ENCODE measurements at places on chromosomes 6 and 20.

GRCh38 chr6:149089510-149089909 is 228.0 kb upstream of the TAB2 start:
- no peak for DNase-seq

DNA sequence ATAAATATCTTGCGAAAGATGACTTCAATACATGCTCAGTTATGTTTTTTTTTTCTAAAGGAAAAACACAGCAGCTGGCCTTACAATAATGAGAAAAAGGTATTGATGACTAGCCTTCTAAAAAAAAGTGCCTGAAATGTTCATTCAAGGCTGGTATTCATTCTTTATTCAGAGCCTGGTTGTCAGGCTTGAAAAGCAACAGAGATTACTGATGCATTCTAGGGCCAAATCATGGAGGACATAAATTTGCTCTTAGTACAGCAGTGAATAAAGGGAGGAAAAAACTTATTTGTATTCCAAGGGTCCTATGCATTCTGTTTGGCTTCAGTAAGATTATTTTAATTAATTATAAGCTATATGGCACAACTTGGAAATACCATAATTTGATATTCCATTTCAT is 83.5 kb downstream of the WASF1 start:
- DNase-seq: no peak

GRCh38 chr6:18990059-18990978 is 603.2 kb downstream of the RNF144B start:
- DNase-seq: no peak

- DNase-seq: no peak
Observed at GRCh38 chr6:53369876-53370515, 21.2 kb upstream of the ELOVL5 start.

GRCh38 chr20:63580796-63581461 is 6.9 kb upstream of the HELZ2 start:
- peak; percentile 40 for DNase-seq

GRCh38 chr6:156131221-156131903 is 645.8 kb upstream of the ARID1B start:
- no peak for DNase-seq

DNA sequence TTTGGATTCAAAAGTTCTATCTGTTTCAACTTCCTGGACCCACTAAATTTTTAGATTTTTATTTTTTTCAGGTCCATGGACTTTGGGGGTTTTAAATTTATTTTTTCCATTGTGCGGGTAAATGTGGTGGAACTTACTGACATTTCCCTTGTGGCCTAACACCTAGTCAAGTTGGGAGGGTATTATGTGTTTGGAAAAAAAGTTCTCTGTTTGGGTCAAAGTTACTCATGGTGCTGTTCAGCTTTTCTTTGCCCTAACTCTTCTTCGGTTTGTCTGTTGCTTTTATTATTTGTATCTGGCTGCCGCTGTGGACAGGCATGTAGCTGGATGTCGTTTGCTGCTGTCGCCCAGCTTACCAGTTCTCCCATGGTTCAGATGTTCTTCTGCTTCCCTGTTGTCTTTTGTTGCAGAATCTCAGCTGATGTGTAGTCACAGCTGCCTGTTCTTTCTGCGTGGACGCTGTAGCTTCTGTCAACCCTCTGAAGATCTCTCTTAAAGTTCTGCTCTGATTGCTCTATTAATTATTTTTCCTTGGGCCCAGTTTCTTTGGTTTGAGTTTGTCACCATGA is 7.9 kb downstream of the IGF2R start:
- DNase-seq: no peak

GRCh38 chr20:63434599-63435378 is 37.7 kb downstream of the KCNQ2 start:
- peak; percentile 54 for DNase-seq

DNA sequence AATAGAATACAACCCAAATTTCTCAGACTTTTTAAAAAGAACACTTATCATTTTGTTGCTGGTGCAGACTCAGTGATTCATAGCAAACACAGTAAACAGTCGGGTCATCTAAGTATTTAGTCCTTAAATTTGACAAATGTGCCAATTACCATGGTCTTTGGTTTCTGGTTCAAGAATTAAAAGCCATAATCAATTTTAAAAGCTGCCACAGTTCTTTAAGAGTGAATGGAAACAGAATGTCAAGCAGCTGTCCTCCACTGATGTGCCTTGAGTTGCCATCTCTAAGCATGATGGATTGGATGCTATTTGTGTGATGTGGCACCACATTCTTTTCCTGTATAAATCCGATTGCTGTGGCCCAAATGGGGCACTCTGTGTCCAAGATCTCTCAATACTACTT is 67.2 kb upstream of the MLIP start:
- no peak for DNase-seq

GRCh38 chr6:50185006-50185405 is 135.3 kb upstream of the DEFB112 start:
- no peak for DNase-seq

- no peak for DNase-seq
Observed at GRCh38 chr6:79841577-79842375, 105.6 kb downstream of the ELOVL4 start.

GRCh38 chr20:36541227-36541767 is at the start of gene MYL9:
Gene MYL9 (plus strand): TSS chr20:36541519. CDS start chr20:36544885, 3,366 bp downstream.
- no peak for DNase-seq

DNA sequence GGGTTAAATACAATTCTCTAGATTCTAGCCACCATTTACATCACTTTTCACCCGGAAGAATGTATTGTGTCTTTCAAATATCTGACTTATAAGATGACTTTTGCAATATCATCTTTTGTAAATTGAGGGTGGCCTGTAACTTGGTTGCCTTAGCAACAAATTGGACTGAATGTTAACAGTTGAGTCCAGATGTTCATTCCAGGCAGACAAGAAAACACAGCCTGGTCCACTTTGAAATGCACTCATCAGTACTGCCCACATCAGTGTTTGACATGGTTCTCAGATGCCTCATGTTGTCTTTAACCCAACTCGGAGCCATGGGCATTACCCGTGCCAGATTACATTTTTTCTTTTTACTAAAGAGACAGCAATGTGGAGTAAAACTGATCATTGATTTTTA is 781.6 kb upstream of the CHD6 start:
- no peak for DNase-seq

- DNase-seq: no peak
Observed at GRCh38 chr6:152318278-152318677, 318.9 kb downstream of the SYNE1 start.

GRCh38 chr20:54172532-54172855 is 1.3 kb downstream of the CYP24A1 start:
- DNase-seq: no peak

GRCh38 chr6:1403851-1404712 is 14.7 kb downstream of the FOXF2 start:
- no peak for DNase-seq

GRCh38 chr6:2181567-2181966 is 63.8 kb downstream of the GMDS start:
- no peak for DNase-seq

- no peak for DNase-seq
Observed at GRCh38 chr6:6052216-6052615, 45.5 kb upstream of the NRN1 start.

- DNase-seq: no peak
Observed at GRCh38 chr6:46893648-46894047, 28.1 kb downstream of the ADGRF5 start.

DNA sequence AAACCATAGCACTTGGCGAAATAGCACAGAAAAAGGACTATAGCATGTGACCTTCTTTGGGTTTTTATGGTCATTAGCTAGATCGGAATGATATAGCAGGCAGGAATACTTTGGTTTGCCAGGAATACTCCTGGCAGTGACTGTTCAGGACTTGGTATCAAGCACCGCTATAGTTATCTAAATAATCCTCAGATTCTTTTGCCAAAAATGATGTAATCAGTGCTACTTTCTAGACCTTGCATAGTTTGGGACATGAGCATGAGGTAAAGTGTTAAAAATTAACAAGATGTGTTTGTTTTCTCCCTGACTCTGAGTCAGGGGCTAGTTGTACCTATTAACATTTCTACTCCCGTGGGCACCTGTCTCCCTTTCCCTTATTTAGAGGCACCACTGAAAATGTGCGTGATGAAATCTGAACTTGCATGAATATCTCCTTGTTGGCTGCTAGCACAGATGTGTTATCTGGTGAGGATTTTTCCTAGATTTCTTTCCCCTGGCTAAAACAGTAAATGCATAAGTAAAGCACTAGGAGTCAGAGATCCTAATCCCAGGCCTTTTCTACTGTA is 511.0 kb downstream of the CDKAL1 start:
- no peak for DNase-seq

GRCh38 chr6:66499851-66500250 is 792.8 kb upstream of the EYS start:
- no peak for DNase-seq

DNA sequence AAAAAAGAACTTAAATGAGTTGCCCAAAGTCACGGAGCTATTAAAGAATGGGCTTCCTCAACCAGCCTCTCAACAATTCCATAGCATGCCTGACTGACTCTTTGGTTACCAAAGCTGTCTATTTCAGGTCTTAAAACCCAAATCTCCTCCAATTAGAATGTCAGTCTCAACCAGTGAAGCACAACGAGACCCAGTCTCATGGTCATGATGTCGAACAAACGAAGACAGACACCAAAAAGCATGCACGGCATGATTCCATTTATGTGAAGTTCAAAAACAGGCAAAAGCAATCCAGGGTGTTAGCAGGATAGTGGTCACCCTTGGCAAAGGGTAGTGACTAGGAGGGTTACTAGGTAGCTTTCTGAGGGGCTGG is 16.3 kb upstream of the PTPN1 start:
- no peak for DNase-seq

- DNase-seq: no peak
Observed at GRCh38 chr20:1013566-1014340, 11.6 kb upstream of the RSPO4 start.

DNA sequence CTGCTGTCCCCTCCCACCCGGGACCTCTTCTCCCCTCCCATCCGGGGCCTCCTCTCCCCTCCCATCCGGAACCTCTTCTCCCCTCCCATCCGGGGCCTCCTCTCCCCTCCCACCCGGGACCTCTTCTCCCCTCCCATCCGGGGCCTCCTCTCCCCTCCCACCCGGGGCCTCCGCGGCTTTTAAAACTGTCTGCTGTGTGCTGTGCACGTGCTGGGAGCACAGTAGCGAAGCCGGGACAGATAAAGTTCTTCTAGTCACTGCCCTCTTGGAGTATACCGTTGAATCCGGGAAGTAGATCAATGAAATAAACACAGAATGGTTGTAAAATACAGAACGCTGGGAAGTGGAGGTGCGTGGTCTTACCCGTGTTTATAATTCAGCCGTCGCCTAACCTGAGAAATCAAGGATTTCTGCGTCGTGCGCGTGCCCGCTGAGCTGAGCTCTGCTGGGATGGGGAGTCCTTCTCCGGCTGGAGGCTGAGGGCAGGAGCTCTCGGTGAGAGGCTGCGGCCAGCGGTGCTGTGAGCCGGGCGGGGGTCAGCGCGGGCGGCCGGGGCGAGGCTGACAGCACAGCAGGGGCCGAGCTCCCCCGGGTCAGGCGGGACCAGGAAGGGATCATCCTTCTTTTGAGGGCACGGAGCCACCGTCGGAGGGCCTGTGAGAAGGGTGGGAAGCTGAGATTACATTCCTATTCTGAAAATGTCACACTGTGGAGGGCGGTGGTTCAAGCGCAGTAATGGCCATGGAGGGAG is 19.6 kb upstream of the KIF25 start:
- no peak for DNase-seq

DNA sequence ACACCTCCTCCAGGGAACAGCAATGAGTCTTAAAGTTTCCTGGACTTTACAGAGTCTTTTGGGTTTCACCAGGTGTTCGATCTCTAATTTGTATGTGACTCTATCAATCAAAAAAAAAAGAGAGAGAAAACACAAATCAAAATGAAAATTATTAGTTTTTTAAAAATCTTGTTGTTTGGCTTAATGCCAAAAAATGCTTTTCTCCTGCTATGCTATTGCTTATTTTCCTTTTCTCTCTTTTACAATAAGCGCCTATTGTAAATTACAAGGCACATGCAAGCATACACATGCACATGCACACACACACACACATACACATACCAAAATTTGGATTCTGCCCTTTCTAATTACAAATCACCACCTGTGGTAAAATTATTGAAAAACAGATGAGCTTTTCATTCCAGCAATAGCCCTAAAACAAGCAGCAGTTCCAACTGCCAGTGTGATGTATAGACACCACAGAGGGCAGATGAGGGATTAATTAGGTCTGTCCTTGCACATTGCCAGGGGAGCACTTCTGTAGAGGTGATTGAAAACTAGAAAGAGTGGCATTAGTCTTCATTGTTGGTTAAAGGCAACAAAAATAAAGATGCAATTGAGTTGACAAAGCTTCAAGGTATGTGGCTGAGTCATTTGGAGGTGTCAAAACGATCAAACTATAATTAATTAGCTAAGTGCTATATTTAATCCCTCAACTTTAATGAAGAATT is 631.7 kb downstream of the TFAP2B start:
- no peak for DNase-seq

DNA sequence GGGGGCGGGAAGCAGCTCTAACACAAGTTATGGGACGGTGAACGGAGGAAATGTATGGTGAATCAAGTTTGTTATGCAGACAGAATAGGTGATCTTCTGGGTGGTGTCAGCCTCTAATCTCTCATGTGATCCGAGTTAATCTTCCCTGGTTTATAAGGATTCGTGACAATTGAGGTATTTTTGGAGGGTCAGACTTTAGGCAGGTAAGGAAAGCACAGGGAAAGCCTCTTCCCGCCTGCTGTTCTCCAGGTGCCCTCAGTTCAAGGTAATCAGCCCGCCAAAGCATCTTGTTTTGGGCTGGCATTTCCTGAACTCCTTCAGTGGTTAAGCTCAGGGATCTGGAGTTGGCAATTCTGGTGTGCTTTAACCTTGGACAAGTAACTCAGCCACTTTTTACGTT is 1.2 kb downstream of the CSTF1 start:
- DNase-seq: no peak

GRCh38 chr6:15462256-15462655 is 200.6 kb downstream of the DTNBP1 start:
- DNase-seq: no peak

DNA sequence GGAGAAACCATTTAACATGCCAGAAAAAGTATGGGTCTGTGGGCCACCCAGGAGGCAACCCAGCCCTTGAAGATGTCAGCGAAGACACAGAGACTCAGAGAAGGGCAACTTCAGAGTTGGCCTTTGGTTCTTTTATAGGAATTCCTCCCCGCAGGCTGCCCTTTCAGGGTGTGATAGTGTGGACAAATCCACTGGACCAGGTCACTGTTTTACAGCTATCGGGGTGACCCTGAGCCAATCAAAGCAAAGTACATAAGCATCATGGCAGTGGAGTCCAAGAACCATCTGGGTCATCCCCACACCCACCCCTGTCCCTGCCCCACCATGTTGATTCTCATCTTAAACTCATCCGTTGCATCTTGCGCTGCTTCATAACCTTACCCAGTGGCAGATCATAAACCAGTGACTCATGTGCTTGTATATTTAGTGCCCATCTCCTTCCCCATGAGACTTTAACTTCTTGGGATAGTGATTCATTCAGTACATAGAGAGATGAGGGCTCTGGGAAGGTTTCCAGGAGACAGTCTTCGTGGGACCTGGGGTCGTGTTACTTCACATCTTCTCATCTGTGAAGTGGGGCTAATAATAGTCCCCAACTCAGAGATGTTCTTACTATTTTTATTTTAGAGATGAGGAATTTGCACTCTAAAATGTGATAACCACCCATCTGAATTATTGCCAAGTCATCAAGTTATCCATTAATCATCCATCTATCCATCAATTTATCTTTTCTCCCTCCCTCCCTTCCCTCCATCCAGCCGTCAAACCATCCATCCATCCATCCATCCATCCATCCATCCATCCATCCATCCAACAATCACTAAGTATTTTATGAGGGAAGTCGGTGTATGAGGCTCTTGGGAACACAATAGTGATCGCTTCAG is 51.0 kb downstream of the EDN3 start:
- no peak for DNase-seq

- DNase-seq: no peak
Observed at GRCh38 chr6:112443179-112444065, 96.3 kb downstream of the RFPL4B start.

- no peak for DNase-seq
Observed at GRCh38 chr6:36131511-36132245, 1.4 kb downstream of the MAPK13 start.

Data from activated T-helper 1 cell treated with anti-CD3 and anti-CD28 coated beads, Interleukin-2, amount 50 U/mL, for 16 hours (primary cell).